ENCODE measurements at places on chromosomes 5 and 9.

DNA sequence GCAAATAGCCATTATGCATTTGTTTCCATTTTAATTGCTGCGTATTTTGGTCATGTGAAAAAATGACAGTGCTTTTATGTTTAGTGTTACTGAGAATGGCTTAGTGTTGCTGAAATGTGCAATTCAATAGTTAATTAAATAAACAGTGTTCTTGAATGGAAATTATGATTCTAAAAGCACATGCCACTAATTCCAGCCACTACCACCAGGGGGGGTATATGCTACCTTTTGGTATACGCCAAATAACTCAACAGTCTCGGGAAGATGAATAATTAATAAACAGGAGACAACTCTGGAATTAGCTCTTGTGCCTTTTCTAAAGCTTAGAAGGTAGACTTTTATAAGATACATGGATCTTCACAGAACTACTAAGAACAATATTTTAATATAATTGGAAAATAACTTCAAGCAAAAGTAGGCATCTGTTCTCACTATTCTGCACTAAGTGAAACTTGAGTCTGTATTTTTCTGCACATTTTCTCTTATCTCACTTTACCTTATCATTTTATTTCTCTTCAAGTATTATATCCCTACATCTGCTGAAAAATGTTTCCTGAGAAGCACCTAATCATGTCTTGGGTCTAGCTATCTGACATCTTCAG is 83.5 kb upstream of the MINAR2 start:
- no peak for DNase-seq

DNA sequence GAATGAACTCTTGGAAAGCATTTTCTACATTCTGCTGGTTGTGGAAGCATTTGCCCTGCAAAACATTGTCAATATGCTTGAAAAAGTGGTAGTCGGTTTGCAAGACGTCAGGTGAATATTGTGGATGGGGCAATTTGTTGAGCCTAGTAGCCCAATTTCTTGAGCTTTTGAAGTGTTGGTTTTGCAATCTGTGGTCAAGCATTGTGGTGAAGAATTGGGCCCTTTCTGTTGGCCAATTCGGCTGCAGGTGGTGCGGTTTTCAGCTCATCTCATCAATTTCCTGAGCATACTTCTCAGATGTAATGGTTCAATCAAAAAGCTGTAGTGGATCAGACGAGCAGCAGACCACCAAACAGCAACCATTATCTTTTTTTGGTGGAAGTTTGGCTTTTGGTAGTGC is 426.8 kb upstream of the CDH9 start:
- no peak for DNase-seq

DNA sequence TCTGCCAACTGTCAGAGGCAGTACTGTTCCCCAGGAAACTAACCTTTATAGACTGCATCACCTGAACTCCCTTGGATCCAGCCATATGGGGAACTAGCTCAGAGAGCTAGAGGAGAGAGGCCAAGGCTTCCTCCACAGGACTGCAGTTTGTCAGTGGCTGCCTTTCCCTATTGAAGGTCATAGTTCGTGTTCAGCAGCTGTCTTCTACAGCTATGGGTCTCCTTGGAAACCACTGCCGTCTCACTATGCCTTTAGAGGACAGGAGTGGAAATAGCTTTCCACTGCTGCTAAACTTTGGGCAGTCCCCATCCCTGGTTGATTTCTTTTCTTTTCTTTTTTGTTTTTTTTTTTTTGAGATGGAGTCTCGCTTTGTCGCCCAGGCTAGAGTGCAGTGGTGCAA is 4.4 kb upstream of the SLIT3 start:
- DNase-seq: no peak

GRCh38 chr5:175773534-175774070 is 97.8 kb upstream of the CPLX2 start:
- no peak for DNase-seq

DNA sequence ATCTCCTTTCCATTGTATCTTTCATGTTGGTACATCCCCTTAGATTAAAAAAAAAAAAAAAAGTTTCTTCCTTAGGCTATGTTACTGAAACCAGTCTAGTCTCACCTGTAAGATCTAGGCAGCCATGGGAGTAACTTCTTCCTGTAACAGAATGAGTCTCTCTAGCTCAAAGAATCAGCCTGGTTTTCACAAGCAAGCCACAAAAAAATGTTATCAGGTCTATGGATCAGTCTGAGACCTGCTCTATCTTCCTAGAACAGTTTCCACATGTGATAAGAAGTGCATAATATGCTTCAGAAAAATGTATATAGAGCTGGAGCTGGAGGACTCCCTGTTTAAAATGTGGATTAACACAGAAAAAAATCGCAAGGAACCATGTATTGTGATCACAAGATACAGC is 53.8 kb downstream of the ARRDC3 start:
- no peak for DNase-seq

- no peak for DNase-seq
Measured at GRCh38 chr9:27471789-27472188, 52.3 kb upstream of the IFNK start.

- no peak for DNase-seq
Measured at GRCh38 chr5:110545716-110546115, 180.8 kb downstream of the TMEM232 start.

GRCh38 chr9:128034821-128035652 is 32.1 kb downstream of the NAIF1 start:
- DNase-seq: peak; percentile 71

- no peak for DNase-seq
Measured at GRCh38 chr5:104643320-104643719, 1080.7 kb upstream of the NUDT12 start.

DNA sequence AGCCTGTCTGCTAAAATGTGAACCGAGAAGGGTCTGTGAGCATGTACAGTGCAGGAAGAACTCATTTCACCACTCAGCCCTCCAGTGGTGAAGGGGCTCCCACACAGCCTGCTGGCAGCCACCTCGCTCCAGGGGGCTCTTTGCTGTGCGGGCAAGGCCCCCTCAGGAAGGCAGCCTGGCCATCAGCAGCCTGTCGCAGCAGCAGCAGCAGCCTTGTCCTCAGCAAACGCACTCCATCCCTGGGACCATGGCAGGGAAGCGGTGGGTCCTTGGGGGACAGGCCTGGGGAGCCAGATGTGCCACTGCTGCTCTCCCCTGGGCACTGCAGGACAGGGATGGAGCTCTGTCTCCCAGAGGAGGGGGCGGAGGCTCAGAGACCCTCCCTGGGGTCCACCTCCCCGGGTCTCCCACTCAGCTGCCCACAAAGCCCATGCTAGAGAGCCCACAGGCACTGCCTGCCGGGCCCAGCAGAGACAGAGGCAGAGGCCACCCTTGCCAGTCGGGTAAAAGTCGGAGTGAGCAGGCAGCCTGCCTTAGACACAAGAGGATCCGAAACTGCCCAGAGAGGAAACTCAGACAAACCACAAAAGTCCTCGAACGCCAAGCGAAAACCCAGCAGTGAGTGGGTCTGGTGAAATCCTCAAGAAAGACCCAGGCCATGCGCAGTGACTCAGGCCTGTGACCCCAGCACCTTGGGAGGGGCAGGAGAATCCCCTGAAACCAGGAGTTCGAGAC is 8.0 kb downstream of the BRD3 start:
- no peak for DNase-seq

DNA sequence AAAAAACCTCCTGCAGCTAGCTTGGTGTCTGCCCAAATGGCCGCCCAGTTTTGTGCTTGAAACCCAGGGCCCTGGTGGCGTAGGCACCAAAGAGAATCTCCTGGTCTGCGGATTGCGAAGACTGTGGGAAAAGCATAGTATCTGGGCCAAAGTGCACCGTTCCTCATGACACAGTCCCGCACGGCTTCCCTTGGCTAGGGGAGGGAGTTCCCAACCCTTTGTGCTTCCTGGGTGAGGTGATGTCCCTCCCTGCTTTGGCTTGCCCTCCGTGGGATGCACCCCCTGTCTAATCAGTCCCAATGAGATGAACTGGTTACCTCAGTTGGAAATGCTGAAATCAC is 83.0 kb upstream of the JAK2 start:
- DNase-seq: no peak

- no peak for DNase-seq
Measured at GRCh38 chr5:159386028-159386711, 55.9 kb upstream of the IL12B start.

DNA sequence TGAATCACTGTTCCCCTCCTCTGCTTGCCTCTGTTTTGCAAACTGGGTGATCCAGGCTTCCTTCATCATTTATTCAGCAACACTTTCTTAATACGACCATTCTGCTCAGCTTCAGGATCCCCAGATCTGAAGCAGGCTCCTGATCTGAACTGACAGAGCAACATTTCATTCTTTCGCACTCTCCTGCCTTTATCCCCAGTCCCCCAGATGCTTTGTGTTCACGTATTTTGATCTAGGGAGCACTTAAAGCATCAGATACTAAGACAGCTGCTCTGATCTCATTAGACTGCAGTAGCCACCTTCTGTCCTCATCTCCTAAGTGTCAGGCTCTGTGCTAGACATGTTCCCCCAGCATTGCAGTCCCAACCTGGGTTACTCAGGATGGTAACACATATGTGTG is 158.0 kb downstream of the TRIO start:
- DNase-seq: no peak

DNA sequence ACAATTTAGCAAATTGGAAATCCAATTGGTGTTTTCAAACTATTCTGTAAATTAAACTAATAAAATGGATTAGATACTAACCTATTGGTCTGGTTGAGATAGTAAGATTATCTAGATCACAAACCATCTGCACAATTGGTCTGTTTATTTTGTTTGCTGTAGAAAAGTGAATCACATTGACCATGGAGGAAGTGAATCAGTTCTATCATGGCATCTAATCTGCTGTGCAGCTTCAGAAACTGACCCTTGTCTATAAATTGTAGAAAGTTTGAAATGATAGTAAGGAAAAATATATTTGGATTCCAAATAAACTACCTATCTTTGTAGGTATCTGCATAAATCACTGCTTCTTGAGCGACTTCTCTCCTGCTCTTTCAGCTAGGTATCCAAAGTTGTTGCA is 1865.4 kb downstream of the MAT2B start:
- no peak for DNase-seq

GRCh38 chr9:94112716-94113465 is 28.6 kb downstream of the PTPDC1 start:
- DNase-seq: no peak

Data from NCI-H1105 (cell line).